ENCODE measurements at places on chromosomes 3 and 15.

- DNase-seq = no peak
Observed at GRCh38 chr15:56532721-56533460, 68.0 kb upstream of the MNS1 start.

DNA sequence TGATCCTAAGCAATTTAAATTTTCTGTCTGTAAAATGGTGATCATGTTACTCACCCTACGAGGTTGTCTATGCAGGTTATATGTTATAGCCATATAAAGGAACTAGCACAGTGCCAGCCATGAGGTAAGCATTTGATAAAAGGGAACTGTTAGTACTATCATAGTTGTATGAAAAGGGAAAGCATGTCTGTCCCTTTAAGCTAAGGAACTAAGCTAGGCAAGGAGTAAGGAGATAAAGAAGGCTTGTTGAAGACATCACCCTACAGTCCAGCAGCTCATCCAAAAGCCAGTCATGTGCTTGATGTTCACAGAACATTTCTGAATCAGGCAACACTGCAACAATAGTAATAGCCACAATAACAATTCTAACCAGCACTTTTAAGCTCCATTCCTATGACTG, 243.9 kb downstream of the ZBTB20 start:
- DNase-seq = no peak

GRCh38 chr15:63856711-63857460, 23.1 kb upstream of the HERC1 start:
- DNase-seq = no peak

GRCh38 chr3:138331143-138331894, 1.7 kb upstream of the NME9 start:
- no peak for DNase-seq

GRCh38 chr15:31215490-31216214, 111.0 kb upstream of the KLF13 start:
- peak; percentile 90 for DNase-seq

DNA sequence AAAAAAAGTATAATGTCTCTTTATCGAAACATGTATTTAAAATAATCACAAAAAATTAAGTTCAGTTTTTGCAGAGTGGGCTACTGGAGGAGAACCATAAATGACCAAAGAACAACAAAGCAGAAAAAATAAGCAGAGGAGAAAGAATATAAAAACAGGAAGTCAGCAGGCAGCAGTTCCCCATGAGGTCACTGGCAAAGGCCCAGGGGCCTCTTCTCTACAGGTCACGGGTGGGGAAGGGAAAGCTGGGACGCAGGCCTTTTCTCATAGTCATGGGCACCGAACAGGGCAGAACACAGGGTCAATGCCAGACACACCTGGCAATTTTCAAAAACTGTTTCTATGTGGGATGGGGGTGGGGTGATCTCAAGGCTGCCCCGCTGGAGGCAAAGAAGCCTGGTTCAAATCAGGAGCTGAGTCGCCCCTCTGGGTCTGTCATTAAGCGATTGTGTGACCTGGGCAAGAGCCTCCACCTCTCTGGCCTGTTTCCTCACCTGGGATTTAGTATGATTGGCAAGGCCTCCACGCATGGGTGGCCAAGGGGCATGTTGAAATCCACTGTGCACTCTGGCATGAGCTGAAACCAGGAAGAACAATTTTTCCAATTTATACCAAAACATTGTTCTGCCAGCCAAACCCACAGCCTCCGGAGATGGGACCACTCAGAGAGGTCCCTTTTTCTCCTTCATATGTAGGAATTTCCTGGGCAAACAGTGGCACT, 43.8 kb upstream of the UACA start:
- DNase-seq = no peak

GRCh38 chr3:141105828-141106628, 54.9 kb downstream of the SPSB4 start:
- peak; percentile 34 for DNase-seq

DNA sequence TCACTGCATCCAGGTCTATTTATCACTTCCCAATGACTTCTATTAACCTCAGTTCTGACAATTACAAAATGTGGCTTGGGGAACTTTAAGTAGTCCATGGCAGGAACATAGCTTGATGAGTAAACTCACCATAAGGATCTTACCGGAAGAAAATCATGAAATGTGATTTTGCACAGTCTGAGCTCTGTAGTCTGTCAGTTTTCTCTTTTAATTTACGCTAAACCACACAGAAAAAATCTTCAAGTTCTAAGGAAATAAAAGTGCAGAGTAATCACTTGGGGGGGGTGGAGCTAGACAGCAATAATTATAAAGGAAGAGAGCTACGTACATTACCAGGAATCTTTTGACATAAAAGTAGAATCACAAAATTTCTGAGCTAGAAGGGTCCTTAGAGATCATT, 9.2 kb downstream of the TBC1D5 start:
- no peak for DNase-seq

GRCh38 chr3:143084856-143085731, 34.5 kb upstream of the CHST2 start:
- DNase-seq = no peak

GRCh38 chr15:82122746-82123400, 77.1 kb upstream of the MEX3B start:
- no peak for DNase-seq

DNA sequence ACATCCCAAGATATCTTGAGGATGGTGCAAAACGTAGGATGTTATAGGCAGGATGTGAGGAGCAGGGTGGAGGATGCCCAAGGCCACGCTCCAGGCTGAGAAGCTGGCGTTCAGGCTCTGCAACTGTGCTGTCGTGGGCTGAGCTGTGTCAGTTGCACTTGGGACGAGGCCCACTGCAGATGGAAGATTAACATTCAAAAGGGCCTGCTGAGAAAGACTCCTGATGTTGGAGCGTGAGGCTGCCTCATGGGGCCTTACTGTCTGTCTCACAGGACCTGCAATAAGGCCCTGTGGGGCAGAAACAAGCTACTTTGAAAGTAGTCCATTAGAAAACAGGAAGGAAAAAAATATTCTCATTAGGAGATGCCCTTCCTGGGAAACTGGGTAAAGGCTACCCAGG, 60.6 kb upstream of the SEC61A1 start:
- no peak for DNase-seq

DNA sequence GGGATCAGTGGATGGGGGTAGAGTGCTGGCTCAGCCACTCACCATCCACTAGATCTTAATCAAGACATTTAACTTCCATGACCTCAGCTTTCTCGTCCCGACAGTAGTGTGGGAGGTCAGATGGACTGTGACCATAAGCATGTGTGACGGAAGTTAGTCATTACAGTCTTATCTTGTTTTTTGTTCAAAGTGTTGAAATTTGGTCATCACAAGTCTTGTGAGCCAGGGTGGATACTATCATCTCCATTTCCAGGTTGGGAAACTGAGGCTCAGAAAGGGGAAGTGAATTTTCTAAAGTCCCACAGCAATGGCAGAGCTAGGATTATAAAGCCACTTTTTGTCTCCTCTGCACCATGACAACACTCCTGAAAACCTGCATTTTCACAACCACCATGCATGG, 32.0 kb upstream of the ITGA11 start:
- no peak for DNase-seq

DNA sequence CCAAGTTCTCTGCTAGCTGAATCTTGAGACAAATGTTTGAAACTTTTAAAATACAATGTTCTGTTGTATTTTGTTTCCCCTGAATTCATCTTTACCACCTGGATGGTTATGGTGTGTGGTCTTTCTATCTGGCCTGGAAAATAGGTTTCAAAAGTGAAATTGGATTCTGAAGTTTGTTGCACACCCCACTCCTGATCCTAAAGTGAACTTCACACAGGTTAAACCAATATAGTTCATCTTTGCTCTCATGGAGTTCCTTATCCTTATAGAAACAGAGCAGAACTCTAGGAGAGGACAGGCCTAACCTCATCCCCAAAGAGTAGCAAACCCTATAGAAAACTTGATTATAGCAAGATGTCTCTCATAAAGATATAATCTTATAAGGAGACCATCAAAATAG, 179.4 kb upstream of the BCL6 start:
- DNase-seq = no peak

DNA sequence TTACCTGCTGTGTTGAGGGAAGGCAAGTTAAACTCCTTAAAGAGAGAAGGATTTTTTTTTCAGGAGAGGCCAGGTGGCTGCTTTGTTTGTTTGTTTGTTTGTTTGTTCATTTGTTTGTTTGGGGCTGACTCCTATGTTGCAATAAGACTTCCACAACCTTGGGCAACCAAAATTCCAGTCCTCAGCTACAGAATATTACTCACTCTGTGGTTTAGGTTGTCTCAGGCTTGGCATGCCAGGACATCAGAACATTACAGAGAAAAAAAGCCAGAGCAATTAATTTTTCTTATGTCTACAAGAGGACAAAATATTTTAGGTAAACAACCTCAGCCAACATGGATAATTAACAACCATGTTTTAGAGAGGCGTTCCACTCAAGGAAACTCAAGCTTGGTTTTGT, 156.7 kb upstream of the ATP11B start:
- no peak for DNase-seq

GRCh38 chr3:85977615-85978338, 1013.2 kb downstream of the VGLL3 start:
- no peak for DNase-seq

Data from activated T-cell treated with anti-CD3 and anti-CD28 coated beads, Interleukin-2, amount 50 U/mL, for 24 hours (primary cell).